MG63 (cell line): ENCODE measurements at places on chromosomes 1 and 21.

GRCh38 chr1:204645251-204645650, 40.3 kb downstream of the LRRN2 start:
- DNase-seq = no peak

GRCh38 chr1:201426479-201427310, 5.2 kb upstream of the TNNI1 start:
- no peak for DNase-seq

DNA sequence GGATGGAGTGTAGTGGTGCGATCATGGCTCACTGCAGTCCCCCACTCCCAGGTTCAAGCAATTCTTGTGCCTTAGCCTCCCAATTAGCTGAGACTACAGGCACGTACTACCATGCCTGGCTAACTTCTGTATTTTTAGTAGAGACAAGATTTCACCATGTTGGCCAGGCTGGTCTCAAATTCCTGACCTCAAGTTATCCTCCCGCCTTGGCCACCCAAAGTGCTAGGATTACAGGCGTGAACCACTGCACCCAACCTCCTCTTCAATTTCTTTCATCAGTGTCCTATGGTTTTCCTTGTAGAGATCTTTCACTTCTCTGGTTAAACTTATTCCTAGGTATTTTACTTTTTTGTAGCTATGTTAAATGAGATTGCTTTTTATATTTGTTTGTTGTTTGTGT, 10.7 kb upstream of the MAST2 start:
- DNase-seq = no peak

DNA sequence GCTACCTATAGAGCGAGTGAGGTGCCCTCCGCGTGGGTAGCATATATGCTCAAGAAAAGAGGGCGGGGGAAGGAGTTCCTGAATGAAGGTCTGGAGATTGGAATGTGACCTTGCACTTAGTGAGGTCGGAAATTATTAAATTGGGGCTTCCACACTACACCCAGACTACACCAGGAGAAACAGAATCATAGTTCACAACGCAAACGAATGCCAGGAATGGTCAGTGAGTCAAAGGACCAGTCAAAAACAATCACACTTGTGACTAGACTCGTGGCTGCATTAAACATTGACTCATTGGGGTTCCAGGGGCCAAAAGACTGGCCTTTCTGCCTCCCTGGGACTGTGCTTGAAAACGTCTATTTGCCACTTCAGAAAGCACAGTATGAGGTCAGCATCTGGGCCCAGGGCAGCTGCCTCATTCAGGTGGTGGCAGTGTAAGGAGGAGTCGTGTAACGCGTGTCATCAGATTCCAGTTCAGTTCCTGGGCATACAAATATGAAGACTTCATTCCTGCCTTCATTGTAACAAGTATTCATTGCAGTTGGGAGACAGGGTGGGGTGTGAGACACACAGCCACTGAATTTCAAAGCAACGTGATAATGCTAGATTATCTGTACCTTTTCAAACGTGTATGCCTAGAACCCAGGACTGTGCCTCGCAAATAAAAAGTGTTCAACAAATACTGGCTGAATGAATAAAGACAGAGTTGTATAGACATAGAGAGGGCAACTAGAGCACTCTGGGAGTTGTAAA, at the start of gene YOD1:
Gene YOD1 (minus strand): TSS at position 18 of the 753 bp plus-strand sequence. CDS start 178 bp downstream, outside the sequence.
- peak; percentile 83 for DNase-seq

GRCh38 chr1:47776667-47777131, 220.5 kb downstream of the TRABD2B start:
- DNase-seq = no peak
